Right ventricle myocardium superior (tissue), 1 donor: ENCODE measurements at places on chromosomes 12 and 14.

- DNase-seq: no peak
Observed at GRCh38 chr12:90854136-90854689, 100.8 kb downstream of the CCER1 start.

GRCh38 chr14:74531006-74531405 lies 37.4 kb downstream of the ISCA2 start:
- no peak for DNase-seq

- DNase-seq: no peak
Observed at GRCh38 chr14:81067156-81067555, 111.7 kb downstream of the TSHR start.

DNA sequence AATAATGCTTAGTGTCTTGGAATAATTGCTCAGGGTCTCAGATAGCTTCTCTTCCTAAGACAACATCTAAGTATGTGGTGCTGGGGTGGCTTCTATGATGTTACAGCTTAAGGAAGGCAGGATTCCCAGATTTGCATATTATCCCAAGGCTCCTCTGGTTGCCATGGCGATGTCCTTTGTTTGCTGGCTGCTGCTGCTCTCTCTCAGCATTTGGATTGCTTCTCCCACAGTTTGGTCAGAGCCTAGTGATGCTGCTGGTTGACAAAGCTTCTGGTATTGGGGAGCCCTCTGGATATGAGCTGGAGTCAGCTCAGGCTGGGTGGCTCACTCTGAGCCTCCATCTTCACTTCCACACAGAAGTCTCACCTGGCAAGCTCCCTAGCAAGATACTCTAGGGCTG lies 56.4 kb upstream of the FBXO33 start:
- no peak for DNase-seq

DNA sequence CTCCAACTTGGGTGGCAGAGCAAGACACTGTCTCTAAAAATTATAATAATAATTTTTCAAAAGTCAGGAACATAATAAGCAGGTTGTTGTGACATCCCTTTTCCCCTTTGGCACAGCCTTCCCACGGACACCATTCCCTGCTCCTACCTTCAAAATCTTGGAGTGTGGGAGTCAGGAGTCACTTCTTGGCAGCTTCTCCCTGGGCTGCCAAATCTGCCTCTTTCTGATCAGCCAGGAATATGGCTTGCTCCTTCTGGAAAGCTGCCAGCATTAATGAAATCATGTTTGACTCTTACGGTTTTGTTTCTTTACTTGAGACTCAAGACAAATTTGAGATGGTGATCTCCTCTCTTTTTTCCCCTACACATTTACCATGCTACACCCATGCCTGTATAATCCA lies 391.4 kb upstream of the SYT1 start:
- no peak for DNase-seq

GRCh38 chr12:1731019-1731687 lies 40.3 kb downstream of the ADIPOR2 start:
- no peak for DNase-seq

DNA sequence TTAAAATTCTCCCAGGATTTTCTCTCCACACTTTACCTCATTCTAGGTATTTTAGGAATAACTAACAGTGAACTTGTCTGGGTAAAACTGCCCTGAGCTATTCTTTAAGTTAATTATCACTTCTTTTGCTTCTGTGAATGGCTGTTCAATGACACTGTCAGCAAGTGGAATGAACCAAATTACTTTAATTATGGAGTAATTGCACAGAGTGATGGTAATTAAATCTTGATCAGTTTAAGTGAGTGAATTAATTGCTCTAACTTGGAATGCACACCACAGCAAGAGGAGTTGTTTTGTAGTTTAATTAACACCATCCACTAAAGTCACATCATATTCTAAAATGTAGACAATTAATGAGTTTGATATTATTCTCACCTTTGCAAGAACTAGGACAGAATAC lies 36.2 kb upstream of the TMEM260 start:
- DNase-seq: no peak

DNA sequence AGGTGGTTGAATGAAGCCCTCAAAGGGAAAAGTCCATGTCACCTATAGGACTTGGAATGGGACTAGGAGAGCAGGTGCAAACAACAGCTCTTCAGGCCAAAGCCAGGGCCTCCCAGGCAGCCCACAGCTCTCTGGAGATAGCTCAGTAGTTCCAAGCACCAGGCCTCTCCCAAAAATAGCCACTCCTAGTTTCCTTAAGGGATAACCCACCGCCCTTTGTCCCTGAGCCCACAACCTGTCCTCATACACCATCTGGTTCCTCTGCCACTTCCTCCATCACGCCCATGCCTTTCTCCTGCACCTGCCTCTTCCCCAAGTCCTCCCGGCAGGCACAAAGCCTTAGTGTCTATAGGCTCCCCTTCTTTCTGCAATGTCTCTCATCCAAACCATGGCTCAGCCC lies 2.1 kb downstream of the RAB15 start:
- no peak for DNase-seq

DNA sequence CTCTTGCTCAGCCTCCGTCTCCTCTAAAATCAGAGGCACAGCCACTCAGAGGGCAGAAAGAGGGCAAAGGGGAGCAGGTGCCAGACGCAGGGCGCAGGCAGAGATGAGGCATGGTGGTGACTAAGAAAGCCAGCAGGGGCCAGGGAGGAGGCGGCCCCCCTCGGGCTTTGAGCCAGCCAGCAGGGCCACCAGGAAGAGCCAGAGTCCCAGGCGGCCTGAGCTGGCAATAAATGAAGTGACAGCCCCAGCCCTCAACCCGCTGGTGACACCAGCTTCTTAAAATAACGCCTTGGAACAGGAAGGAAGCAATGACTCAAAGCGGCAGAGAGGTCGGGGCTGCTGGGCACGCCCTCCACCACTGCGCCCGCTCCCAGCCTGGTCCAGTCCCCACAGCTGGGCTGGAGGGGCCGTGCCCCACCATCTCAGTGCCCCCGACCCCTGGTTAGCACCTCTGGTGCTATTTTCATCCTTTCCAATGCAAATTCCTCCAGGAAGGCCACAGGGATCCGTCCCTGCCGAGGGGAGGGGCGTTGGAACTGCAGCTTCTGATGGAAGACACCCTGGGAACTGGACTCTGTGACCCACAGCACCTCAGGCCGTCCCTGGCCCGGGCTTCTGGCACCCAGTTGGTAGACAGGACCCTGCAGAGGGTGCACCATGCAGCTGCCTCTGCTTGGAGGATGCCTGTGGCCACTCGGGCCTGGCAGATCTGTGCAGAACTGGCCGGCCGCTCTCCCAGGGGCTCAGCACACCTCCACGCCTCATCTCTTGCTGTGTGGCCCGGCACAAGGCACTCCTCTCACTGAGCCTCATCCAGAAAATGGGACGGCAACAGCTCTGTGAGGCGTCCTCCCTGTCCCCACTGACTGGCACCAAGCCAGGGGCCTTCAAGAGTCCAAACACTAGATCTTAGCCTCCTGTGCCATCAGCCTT lies 113.7 kb downstream of the NCOR2 start:
- DNase-seq: peak; percentile 92

DNA sequence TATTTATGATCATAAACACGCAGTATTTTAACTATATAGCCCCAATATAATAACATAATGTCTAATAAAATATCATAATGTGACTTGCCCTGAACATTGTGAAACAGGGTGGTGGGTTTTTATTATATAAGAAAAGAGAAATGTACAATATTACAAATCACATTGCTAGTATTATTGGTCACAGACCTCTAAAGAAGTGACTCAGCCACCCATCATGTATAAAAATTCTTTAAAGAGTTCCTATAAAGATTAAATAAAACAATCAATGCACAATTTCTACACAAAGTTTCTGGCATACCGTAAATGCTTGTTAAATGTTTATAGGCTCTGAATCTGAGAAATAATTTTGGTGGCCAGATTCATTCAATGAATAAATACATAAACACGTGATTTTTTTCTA lies 28.9 kb downstream of the ABCC9 start:
- no peak for DNase-seq

DNA sequence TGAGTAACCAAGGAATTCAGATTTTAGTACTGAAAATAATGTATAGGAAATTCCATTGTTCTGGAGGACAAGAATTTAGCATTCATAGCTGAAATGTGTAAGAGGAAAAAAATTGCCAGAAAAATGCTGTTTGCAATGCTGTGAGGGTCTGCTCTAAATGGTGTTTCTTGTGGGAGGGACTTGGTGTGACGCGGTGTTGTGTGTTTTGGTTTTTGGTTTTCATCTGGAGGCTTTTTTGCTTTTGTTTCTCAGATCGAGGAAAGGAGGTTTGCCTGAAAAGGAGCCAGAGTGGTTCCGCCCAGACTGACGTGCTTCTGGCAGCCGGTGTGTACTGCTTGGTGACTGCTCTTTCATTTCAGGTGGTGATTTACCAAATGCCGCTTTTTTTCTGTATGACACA lies 211.8 kb upstream of the HMGA2 start:
- DNase-seq: no peak

DNA sequence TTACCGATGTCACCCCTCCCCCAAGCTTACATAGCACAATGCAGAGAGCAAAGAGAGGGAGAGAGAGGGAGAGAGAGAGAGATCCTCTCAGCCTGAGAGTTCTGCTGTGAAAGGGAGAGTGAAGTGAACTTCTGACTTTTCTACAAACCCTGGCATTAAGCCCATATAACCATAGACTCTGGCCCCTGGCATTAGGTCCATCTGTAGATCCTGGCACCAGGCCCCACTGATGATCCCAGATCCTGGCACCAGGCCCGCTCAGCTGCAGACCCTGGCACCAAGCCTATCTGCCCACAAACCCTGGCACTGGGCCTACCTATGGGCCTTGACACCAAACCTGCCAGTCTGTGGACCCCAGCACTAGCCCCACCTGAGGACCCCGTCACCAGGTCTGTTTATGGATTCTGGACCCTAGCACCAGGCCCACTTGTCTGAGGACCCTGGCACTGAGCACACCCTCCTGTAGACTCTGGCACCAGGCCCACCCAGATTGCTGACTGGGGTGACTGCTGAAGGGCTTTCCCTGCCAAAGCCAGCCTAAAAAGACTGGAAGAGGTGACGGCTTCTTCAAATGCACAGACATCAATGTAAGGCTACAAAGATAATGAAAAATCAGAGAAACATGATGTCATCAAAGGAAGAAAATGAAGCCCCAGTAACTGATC lies 14.5 kb upstream of the KRT83 start:
- no peak for DNase-seq

GRCh38 chr12:111102102-111102739 lies 181.8 kb upstream of the MYL2 start:
- DNase-seq: no peak

GRCh38 chr12:62602255-62603060 lies 135.8 kb downstream of the MON2 start:
- peak; percentile 95 for DNase-seq

GRCh38 chr14:94613720-94614644 lies 1.8 kb downstream of the SERPINA3 start:
- no peak for DNase-seq

- DNase-seq: no peak
Observed at GRCh38 chr12:61554268-61555008, 705.8 kb upstream of the USP15 start.

GRCh38 chr14:44369401-44370123 lies 137.5 kb downstream of the FSCB start:
- no peak for DNase-seq

GRCh38 chr12:116606397-116606796 lies 47.2 kb downstream of the MAP1LC3B2 start:
- no peak for DNase-seq

- DNase-seq: no peak
Observed at GRCh38 chr12:108119126-108119973, 9.7 kb upstream of the WSCD2 start.

- no peak for DNase-seq
Observed at GRCh38 chr12:122061253-122061652, 17.3 kb upstream of the MLXIP start.

DNA sequence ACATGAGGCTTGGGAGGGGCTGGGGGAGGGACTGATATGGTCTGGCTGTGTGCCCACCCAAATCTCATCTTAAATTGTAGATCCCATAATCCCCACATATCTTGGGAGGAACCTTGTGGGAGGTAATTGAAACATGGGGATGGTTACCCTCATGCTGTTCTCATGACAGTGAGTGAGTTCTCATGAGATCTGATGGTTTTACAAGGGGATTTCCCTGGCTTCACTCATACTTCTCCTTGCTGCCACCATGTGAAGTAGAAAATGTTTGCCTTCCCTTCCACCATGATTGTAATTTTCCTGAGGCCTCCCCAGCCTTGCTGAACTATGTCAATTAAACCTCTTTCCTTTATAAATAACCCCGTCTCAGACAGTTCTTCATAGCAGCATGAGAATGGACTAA lies 362.9 kb downstream of the PCNX1 start:
- DNase-seq: no peak

- no peak for DNase-seq
Observed at GRCh38 chr14:91144425-91145145, 30.7 kb downstream of the DGLUCY start.

DNA sequence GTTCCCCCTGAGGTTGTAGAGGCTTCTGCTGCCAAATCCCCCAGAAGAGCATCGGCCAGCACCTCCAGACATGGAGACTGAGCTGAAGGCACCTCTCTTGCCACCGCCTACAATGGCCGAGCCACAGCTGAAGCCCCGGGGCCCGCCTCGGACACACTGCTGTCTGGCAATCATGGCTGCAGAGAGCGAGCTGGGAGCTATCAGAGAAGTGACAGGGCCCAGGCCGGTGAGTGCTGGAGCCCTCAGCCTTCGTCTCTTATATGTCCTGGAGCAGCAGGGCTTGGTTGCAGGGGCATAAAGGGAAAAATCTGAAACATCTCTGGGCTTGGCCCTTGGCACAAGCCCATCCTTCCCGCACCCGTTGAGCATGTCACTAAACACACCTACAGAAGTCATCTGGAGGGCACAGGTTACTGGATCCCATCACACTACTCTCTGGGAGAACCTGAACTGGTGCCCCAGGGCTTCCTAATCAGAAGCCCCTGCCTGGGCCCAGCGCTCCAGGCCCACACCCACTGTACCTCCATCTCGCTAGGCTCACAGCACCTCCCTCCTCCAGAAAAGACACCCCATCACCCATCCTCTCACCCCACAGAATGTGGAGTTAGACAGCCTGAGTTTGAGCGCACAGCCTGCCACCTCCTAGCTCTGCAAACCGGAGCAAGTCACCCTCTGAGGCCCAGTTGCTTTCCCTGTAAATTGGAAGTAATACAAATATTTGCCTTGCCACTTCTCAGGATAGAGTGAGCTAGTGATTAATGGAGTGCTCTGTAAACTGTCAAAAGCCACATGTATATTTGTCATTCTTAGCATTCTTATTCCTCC lies at the start of gene KRT4:
Gene KRT4, minus strand, starts transcription at position 232 of the 825 bp plus-strand sequence. Its CDS starts 58 bp downstream, at position 174.
- DNase-seq: no peak

DNA sequence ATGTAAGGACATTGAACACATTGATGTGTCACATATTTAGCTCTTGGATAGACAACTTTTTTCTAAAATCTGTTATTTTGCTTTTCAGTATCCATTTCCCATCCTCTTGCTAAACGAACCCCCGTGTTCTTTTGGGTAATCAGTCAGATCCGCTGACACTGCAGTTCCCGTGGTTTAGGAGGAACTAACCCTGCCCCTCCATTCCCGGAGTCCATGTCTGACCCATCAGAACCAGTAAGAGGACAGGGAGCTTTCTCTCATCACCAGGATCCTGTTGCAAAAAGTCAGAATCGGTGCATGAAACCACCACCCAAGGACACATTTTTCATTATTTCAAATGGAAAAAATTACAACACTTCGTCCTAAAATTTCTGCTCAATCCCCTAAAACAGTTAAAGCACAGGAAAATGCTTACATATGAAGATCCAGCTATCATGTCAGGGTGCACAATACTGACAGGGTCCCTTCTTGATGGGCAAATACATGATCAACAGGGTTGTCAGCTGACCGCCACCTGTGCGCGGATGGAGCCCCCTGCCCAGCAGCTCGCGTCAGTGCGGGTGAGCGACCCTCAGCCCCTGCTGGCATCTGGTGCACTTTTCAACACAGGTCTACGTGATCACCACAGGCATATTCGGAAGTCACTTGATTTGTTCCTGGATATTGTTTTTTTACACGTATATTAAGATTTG lies 276.8 kb downstream of the ADGRD1 start:
- DNase-seq: no peak

GRCh38 chr14:85198001-85198400 lies 331.9 kb upstream of the FLRT2 start:
- DNase-seq: no peak
